Immature natural killer cell (primary cell): ENCODE measurements at places on chromosomes 13 and 19. TPM values are rescaled to one million over a fixed set of nuclear protein-coding genes. Genes with fewer than 3 reads are reported as not detected.
A peak's percentile ranks its signal among the peaks of the same experiment; 100 is the strongest.

The STOML3 gene
- polyA plus RNA-seq: not detected

The LILRA1 gene
- 0.47 TPM for polyA plus RNA-seq

The ZNF616 gene
- polyA plus RNA-seq: 3.2 TPM

GRCh38 chr13:30882996-30883766 lies 22.9 kb upstream of the MEDAG start:
- no peaks in the 10 kb centered on the region for H3K27me3 ChIP-seq
- H3K36me3 ChIP-seq: peaks cover 4% of the 10 kb centered on the region
- no peak overlapping the region for H3K4me3 ChIP-seq
- H3K27ac ChIP-seq: no peak overlapping the region
- no peak for DNase-seq

GRCh38 chr19:4375164-4376027 lies 25.0 kb downstream of the SH3GL1 start:
- DNase-seq: no peak
- H3K4me3 ChIP-seq: no peak overlapping the region
- H3K36me3 ChIP-seq: peaks cover 4% of the 10 kb centered on the region
- H3K27me3 ChIP-seq: no peaks in the 10 kb centered on the region

- no peak for DNase-seq
- H3K27ac ChIP-seq: no peak overlapping the region
- H3K36me3 ChIP-seq: peaks cover 36% of the 10 kb centered on the region
- no peak overlapping the region for H3K4me3 ChIP-seq
- peaks cover 16% of the 10 kb centered on the region for H3K27me3 ChIP-seq
Observed at GRCh38 chr19:4267901-4268815, 10.9 kb upstream of the SHD start.

DNA sequence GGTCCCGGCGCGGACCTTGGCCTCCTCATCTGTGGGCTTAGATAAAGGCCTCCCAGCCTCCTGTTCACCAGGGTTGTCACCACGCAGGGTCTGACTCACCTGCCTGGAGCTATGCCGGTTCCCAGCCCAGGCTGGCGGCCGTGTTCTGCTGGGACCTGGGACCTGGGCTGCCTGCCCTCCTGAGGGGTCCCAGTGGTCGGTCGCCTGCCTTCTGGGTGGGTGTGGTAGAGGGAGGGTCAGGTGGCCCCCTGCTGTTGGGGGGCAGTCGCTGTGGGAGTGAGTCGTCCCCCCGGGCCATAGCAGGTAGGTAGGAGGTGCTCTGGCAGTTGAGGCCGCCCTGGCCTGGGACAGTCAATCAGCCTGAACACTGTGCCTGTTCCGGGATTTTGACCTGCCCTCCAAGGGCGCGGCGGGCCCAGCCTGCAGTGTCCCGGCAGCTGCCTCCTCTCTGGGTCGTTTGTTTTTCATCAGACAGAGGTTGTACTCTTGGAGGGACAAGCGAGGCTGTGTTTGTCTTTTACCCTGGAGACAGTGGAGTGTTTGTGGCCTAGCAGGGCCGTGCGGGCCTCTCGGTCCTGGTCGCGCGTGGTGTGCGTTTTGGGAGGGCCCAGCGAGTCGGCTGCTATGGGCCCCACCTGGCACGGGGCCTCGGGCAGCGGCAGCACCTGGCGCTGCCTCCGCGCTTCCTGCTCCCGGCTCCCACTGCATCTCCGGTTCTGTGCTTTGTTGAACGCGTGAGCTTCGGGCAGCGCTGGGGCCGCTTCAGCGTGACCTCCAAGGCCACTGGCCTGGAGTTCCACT lies 2.6 kb downstream of the ADAT3 start:
- DNase-seq: no peak
- H3K27ac ChIP-seq: no peak overlapping the region
- H3K36me3 ChIP-seq: no peaks in the 10 kb centered on the region

DNA sequence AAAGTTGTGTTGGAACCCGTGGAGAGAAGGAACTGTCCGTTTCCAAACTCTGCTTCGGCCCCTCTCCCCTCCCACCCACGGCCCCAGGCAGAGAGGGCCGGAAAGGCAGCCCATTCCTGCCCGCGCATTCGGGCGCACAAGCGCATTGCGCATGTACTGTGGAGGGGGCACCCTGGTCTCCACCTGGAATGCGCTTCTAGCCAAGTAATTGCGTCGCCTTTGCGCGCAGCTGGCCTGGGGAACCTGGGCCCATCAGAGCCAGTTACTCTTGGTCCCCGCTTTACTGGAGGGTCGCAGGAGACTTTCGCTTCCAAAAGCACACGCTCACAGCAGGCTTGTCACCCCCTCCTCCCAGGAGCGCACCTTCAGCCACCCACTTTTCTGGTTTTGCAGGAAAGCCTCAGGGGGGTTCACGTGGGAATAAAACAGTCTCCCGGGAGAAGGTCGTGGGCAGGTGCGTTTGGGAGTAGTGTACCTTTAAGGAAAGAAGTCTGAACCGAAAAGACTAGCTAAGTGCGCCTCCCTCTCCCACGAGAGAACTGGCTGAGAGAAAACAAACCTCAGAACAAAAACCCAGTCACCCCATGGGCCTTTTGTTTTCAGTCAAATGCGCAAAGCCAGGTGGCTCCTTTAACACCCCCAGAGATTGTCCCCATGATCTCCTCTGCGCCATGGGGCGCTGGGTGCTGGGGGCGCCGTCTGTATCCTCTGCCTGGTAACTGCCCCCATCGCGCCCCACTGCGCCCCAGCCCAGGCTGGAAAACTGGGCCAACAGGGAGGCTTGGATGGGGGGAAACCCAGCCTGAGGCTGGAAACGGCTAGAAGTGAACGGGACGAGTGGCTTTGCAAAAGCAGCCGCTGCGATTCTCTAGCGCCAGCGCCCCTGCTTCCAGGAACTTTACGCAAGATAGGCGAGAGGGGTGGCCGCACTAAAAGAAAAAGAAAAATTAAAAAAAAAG lies 28.5 kb downstream of the GSX1 start:
- H3K27me3 ChIP-seq: peaks cover 5% of the 10 kb centered on the region
- DNase-seq: no peak
- no peak overlapping the region for H3K4me3 ChIP-seq

DNA sequence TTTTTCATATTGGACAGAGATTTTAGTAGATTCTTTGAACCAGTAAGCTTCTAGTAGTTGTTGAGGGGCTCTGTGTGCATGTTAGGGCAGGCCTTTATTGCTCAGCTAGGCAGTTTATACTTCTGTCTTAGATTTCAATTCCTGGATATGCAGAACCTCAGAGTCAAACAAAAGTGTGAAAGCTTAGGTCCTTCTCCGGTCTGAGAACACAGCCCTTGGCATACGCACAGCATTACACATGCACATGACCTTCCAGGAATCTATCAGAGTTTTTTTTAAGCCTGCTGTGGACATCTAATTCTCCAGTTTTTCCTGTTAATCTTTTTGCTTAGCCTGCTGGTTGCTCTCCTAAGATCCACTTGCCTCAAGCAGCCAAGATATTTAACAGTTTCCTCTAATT lies 77.9 kb upstream of the KL start:
- no peak overlapping the region for H3K4me3 ChIP-seq
- no peak for DNase-seq
- peaks cover 7% of the 10 kb centered on the region for H3K27me3 ChIP-seq

DNA sequence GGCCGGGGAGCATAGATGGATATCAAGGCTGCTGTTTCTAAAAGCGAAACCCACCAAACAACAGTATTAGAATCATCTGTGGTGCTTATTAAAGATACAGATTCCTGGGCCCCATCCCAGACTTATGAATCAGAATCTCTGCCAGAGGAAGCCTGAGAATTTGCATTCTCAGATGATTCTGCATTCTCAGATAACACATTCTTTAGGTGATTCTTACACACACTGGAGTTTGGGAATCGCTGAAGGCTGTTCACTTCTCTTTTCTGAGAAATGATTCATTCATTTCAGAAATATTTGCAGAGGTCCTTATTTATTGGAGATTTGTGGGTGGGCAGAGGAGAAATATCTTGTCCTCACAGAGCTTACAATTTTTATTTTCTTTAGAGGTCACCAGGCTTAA lies 24.4 kb downstream of the ALOX5AP start:
- H3K4me3 ChIP-seq: no peak overlapping the region
- peak overlapping the region; percentile 16 for H3K27ac ChIP-seq
- no peak for DNase-seq
- H3K36me3 ChIP-seq: peaks cover 28% of the 10 kb centered on the region

DNA sequence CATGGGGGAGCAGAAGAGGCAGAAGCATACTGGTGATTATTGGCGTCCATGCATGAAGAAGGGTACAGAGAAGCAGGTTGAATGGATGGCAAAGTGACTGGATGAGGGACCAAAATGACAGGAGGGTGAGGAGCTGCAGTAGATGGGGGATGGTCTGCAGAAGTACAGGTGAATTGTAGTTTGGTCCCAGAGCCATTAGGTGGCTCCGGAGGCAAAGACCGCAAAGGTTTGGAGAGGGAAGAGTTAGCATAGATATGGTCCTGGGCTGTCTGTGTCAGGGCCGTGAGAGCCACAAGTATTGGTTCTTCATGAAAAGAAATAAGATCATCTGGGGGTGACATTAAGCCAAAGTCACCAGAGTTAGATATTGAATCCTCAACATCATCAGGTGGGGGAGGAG lies 59.0 kb upstream of the ZNF726 start:
- no peaks in the 10 kb centered on the region for H3K4me1 ChIP-seq
- no peak overlapping the region for H3K4me3 ChIP-seq
- H3K27ac ChIP-seq: no peak overlapping the region
- DNase-seq: no peak
- H3K27me3 ChIP-seq: no peaks in the 10 kb centered on the region

GRCh38 chr13:106234636-106235035 lies 300.8 kb downstream of the EFNB2 start:
- no peak overlapping the region for H3K4me3 ChIP-seq
- no peaks in the 10 kb centered on the region for H3K36me3 ChIP-seq
- no peaks in the 10 kb centered on the region for H3K4me1 ChIP-seq
- H3K27me3 ChIP-seq: peaks cover 2% of the 10 kb centered on the region
- DNase-seq: no peak

DNA sequence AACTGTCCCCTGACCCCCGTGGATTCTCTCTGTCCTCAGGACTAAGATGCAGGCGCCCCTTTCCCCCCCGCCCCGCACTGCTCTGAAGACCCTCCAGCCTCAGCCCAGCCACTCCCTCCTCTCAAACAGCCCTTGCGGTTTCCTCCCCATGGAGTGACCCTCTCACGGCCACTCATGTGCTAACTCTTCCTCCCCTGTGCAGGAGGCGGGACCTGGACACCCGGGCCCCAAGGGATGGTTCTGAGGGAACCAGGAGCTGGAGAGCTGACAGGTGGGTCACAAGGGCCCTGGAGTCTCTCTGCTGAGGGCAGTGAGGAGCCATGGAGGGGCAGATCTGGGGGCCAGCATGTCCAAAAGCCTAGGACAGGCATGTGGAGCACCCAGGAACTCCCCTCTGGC lies 1.9 kb downstream of the ISOC2 start:
- H3K27me3 ChIP-seq: peaks cover 4% of the 10 kb centered on the region
- peaks cover 19% of the 10 kb centered on the region for H3K4me1 ChIP-seq
- no peak for DNase-seq
- H3K4me3 ChIP-seq: no peak overlapping the region
- no peaks in the 10 kb centered on the region for H3K36me3 ChIP-seq
- peak overlapping the region; percentile 49 for H3K27ac ChIP-seq

GRCh38 chr19:3343619-3344502 lies 22.5 kb upstream of the NFIC start:
- H3K27ac ChIP-seq: no peak overlapping the region
- H3K4me3 ChIP-seq: peak overlapping the region; percentile 68
- no peaks in the 10 kb centered on the region for H3K4me1 ChIP-seq
- no peaks in the 10 kb centered on the region for H3K27me3 ChIP-seq
- DNase-seq: peak; percentile 16

DNA sequence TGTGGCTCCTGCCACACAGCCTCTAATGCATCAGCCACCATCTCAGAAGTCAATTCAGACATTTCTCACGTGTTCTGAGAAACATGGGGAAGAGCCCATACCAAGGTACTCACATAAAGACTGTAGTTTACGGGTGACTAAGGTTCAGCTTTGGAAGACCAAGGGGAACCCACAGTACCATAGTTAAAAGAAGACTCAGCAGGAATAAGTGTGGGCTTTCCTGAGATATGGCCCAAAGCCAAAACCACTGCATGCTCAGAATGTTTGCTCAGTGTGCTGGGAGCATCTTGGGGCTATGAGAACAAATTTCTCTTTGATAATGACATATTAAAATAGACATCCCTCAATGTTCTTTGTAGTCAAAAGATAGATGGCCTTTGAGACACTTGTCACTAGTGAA lies 283.8 kb downstream of the DCT start:
- H3K27ac ChIP-seq: no peak overlapping the region
- no peaks in the 10 kb centered on the region for H3K36me3 ChIP-seq
- DNase-seq: no peak
- H3K4me3 ChIP-seq: no peak overlapping the region

DNA sequence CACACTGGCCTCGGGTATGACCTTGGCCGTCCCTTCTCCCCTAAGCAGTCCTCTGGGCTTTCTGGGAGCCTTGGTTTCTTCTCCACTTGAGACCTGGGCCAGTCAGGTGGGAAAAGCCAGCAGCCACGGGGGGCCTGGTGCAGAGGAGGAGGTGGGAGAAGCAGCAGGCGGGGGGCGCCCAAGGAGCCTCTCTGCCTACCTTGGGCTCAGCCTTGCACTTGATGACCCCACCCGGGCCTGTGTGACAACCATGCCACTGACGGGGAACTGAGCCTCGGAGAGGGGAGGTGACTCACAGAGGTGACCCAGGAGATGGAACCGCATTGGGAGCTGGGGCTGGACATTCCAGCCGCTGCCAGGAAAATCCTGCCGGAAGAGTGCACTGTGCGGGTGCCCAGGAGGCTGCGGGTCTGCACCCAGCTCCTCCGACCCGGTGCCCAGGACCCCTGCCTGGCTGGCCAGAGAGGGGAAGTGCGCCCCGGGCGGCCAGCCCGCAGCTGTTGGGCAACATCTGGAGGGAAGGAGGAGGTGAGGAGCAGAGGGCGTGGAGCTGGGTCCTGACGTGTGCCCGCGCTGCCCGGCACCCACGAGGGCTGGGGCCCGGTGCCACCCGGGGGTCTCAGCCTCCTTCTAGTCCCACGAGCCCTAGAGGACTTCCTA lies 23.4 kb upstream of the SLC7A10 start:
- H3K4me3 ChIP-seq: no peak overlapping the region
- peaks cover 2% of the 10 kb centered on the region for H3K27me3 ChIP-seq
- no peaks in the 10 kb centered on the region for H3K36me3 ChIP-seq
- H3K4me1 ChIP-seq: no peaks in the 10 kb centered on the region
- no peak overlapping the region for H3K27ac ChIP-seq
- no peak for DNase-seq

- H3K27ac ChIP-seq: no peak overlapping the region
- no peak for DNase-seq
- H3K4me1 ChIP-seq: no peaks in the 10 kb centered on the region
- peaks cover 2% of the 10 kb centered on the region for H3K27me3 ChIP-seq
- H3K36me3 ChIP-seq: no peaks in the 10 kb centered on the region
Observed at GRCh38 chr13:78198821-78199220, 280.2 kb upstream of the EDNRB start.

DNA sequence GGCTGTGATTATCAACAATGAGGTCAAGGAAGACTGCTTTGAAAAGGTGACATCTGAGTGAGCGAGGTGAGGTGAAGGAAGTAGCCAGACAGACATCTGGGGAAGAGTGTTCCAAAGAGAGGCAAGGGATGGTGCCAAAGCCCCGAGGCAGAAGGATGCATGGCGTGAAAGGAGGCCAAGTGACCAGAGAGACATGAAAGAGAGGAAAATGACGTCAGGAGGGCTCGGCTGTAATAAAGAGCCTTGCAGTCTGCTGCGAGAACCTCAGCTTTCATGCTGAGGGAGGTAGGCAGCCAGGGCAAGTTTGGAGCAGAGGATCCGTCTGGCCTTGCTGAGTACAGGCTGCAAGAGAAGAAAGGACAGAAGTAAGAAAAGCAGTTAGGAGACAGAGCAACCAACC lies 50.8 kb downstream of the FOXO1 start:
- no peaks in the 10 kb centered on the region for H3K36me3 ChIP-seq
- no peak overlapping the region for H3K4me3 ChIP-seq
- H3K4me1 ChIP-seq: peaks cover 56% of the 10 kb centered on the region
